Activated naive CD8-positive, alpha-beta T cell treated with anti-CD3 and anti-CD28 coated beads, Interleukin-2, amount 10 ng/mL, durations not matched to agents 7 days and 5 days (primary cell): ENCODE measurements at places on chromosomes 12 and 14.

- H3K4me1 ChIP-seq, result peaks cover 10% of the 10 kb centered on the region
- no peak overlapping the region for H3K27ac ChIP-seq
- DNase-seq, result no peak
- H3K36me3 ChIP-seq, result no peaks in the 10 kb centered on the region
Measured at GRCh38 chr12:131106349-131106941, 152.7 kb downstream of the ADGRD1 start.

GRCh38 chr12:32027684-32028365 is 68.6 kb downstream of the RESF1 start:
- peaks cover 12% of the 10 kb centered on the region for H3K36me3 ChIP-seq
- H3K4me3 ChIP-seq, result no peak overlapping the region
- H3K27ac ChIP-seq, result no peak overlapping the region
- peaks cover 1% of the 10 kb centered on the region for H3K27me3 ChIP-seq

GRCh38 chr12:19647806-19648556 is 208.7 kb downstream of the AEBP2 start:
- peaks cover 10% of the 10 kb centered on the region for H3K36me3 ChIP-seq
- DNase-seq, result no peak
- no peak overlapping the region for H3K27ac ChIP-seq
- H3K4me1 ChIP-seq, result no peaks in the 10 kb centered on the region

GRCh38 chr14:24310646-24311604 is at the start of gene LTB4R:
Gene LTB4R, plus strand, starts transcription at chr14:24311502. Its CDS starts 4,150 bp downstream, at chr14:24315652.
- no peaks in the 10 kb centered on the region for H3K27me3 ChIP-seq
- H3K27ac ChIP-seq, result peak within 1 kb of the TSS; percentile 84
- H3K36me3 ChIP-seq, result peaks cover 29% of the 10 kb centered on the region
- peaks cover 66% of the 10 kb centered on the region for H3K4me1 ChIP-seq
- DNase-seq, result peak; percentile 83

- H3K27ac ChIP-seq, result no peak overlapping the region
- H3K4me1 ChIP-seq, result peaks cover 2% of the 10 kb centered on the region
- DNase-seq, result no peak
- H3K27me3 ChIP-seq, result no peaks in the 10 kb centered on the region
- no peak overlapping the region for H3K4me3 ChIP-seq
Measured at GRCh38 chr12:92779902-92780301, 77.1 kb downstream of the PLEKHG7 start.

GRCh38 chr12:104155711-104156555 is 17.9 kb upstream of the NFYB start:
- no peak overlapping the region for H3K4me3 ChIP-seq
- H3K27me3 ChIP-seq, result no peaks in the 10 kb centered on the region
- H3K4me1 ChIP-seq, result peaks cover 7% of the 10 kb centered on the region
- H3K27ac ChIP-seq, result no peak overlapping the region
- H3K36me3 ChIP-seq, result peaks cover 2% of the 10 kb centered on the region

GRCh38 chr12:115873451-115874082 is 403.9 kb downstream of the MED13L start:
- H3K27me3 ChIP-seq, result peaks cover 28% of the 10 kb centered on the region
- no peak overlapping the region for H3K27ac ChIP-seq
- H3K4me3 ChIP-seq, result no peak overlapping the region

- no peak overlapping the region for H3K4me3 ChIP-seq
- H3K36me3 ChIP-seq, result peaks cover 14% of the 10 kb centered on the region
- peak overlapping the region; percentile 21 for H3K27ac ChIP-seq
- DNase-seq, result no peak
- H3K27me3 ChIP-seq, result no peaks in the 10 kb centered on the region
Measured at GRCh38 chr14:95481391-95482022, 34.9 kb downstream of the SYNE3 start.

- H3K27me3 ChIP-seq, result no peaks in the 10 kb centered on the region
- H3K27ac ChIP-seq, result peak overlapping the region; percentile 58
- peak overlapping the region; percentile 4 for H3K4me3 ChIP-seq
- peaks cover 7% of the 10 kb centered on the region for H3K36me3 ChIP-seq
- H3K4me1 ChIP-seq, result peaks cover 67% of the 10 kb centered on the region
Measured at GRCh38 chr14:95527387-95528002, 7.4 kb upstream of the GLRX5 start.

- H3K36me3 ChIP-seq, result no peaks in the 10 kb centered on the region
- H3K27me3 ChIP-seq, result no peaks in the 10 kb centered on the region
- no peaks in the 10 kb centered on the region for H3K4me1 ChIP-seq
- no peak for DNase-seq
- no peak overlapping the region for H3K27ac ChIP-seq
- H3K4me3 ChIP-seq, result no peak overlapping the region
Measured at GRCh38 chr12:51197736-51198567, 19.9 kb downstream of the POU6F1 start.

DNA sequence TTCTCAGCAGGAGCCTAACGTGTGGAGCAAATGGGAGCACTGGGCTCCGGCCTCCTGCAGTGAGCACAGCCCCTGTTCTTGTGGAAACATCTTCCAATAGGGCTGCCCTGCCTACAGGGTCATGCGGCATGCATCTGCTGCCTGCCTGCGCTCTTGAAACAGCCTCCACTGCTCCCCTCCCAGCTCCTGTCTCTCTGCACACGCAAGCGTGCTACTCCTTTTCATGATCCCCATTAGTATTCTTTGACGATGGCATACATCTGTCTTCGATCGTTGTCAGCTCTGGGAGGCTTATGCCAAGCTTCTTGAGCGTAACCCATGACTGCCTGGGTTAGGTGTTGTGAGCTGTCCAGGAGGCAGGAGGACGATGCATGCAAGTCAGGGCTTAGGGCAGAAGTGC is 23.1 kb downstream of the NTF3 start:
- H3K36me3 ChIP-seq, result no peaks in the 10 kb centered on the region
- H3K4me3 ChIP-seq, result no peak overlapping the region
- no peak overlapping the region for H3K27ac ChIP-seq
- peaks cover 6% of the 10 kb centered on the region for H3K27me3 ChIP-seq

GRCh38 chr14:90568405-90568804 is 171.6 kb downstream of the CALM1 start:
- no peak overlapping the region for H3K27ac ChIP-seq
- no peaks in the 10 kb centered on the region for H3K36me3 ChIP-seq
- H3K4me1 ChIP-seq, result no peaks in the 10 kb centered on the region
- no peaks in the 10 kb centered on the region for H3K27me3 ChIP-seq
- DNase-seq, result no peak

DNA sequence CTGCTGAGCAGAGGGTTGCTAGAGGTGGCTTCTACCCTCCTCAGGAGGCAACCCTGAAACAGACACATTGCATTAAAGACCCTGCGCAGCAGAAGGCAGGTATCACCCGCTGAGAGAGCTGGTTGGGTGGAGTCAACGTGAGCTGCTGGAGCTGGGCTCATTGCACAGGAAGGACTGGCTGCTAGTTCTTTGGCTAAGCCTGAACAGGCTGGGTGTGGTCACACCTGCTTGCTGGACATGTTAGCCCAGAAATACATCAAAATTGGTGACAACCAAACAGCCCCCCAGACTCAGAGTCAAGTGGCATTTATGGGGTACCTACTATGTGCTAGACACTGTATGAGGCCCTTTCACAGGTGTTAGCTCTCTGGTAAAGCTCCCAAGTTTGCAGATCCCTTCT is 33.8 kb upstream of the IRF2BPL start:
- no peak for DNase-seq
- no peaks in the 10 kb centered on the region for H3K36me3 ChIP-seq
- peaks cover 9% of the 10 kb centered on the region for H3K4me1 ChIP-seq

DNA sequence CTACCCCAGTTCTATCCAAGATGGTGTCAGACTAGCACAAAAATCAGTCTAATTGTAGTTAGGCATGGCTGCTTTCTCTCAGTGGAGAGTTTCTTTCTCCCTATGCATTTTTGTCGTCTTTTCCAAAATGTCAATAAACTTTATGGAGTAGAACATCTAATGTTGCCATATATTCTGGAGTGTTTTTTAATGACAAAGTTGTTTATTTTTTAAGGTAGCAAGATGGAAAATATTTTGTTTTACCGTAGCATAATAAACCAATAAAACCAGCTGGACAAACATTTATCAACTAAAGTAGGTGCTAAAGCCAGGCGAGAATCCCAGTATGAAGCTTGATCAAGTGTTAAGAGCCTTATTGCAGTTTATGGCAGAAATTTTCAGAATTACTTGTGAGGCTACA is 146.3 kb downstream of the TMTC2 start:
- H3K27me3 ChIP-seq, result no peaks in the 10 kb centered on the region
- no peaks in the 10 kb centered on the region for H3K4me1 ChIP-seq
- DNase-seq, result no peak
- no peak overlapping the region for H3K4me3 ChIP-seq
- no peaks in the 10 kb centered on the region for H3K36me3 ChIP-seq

DNA sequence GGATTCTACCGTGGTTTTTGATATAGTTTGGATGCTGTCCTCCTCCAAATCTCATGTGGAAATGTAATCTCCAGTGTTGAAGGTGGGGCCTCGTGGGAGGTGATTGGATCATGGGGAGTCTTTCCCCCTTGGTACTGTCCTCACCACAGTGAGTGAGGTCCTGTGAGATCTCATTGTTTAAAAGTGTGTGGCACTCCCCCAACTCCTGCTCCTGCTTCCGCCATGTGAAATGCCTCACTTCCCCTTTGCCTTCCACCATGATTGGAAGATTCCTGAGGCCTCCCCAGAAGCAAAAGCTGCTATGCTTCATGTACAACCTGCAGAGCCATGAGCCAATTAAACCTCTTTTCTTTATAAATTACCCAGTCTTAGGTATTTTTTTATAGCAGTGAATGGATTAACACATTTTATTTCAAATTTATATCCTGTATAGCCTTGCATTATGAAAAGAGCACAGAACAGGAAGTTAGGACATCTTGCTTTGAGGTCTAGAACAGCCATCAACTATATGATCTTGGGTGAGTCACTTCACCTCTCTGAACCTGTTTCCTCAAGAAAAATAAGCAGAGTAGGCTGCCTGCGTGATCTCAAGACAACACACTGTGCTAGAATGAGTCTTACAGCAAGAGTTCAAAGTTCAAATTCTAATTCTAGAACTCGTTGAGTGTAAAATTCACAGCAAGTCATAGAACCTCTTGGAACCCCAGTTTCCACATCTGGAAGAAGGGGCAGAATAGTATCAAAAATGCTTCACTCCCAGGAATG is 160.9 kb upstream of the EEA1 start:
- peak overlapping the region; percentile 22 for H3K27ac ChIP-seq
- peaks cover 16% of the 10 kb centered on the region for H3K4me1 ChIP-seq
- no peak for DNase-seq
- H3K36me3 ChIP-seq, result no peaks in the 10 kb centered on the region

GRCh38 chr12:107091381-107091780 is 2.0 kb downstream of the CRY1 start:
- H3K4me1 ChIP-seq, result peaks cover 7% of the 10 kb centered on the region
- DNase-seq, result no peak
- no peaks in the 10 kb centered on the region for H3K36me3 ChIP-seq
- H3K27me3 ChIP-seq, result no peaks in the 10 kb centered on the region
- no peak overlapping the region for H3K4me3 ChIP-seq
- no peak overlapping the region for H3K27ac ChIP-seq
